Stimulated activated CD4-positive, alpha-beta T cell treated with anti-CD3 and anti-CD28 coated beads, Interleukin-12 subunit alpha, Interleukin-12 subunit beta, amount 100 ng/mL, for 48 hours (primary cell): ENCODE measurements at places on chromosomes 4 and X.
A peak's percentile ranks its signal among the peaks of the same experiment; 100 is the strongest.

DNA sequence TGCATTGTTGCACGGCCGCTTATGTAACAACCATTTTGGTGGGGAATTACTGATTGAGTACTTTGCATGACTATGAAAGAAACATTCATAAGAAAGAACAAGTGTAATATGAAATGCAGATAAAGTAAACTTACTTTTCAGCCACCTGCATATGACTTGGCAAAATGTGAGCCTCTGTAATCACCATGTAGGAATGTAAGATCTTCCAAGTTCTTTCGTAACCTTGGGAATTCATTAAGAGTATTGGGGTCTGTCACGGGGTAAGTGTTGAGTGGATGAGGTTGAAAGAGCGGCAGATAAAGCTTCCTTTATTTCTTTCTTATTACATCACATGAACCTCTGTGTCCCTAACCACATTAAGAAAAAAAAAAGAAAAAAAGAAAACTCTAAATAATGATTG lies 348.5 kb upstream of the NR3C2 start:
- no peak for DNase-seq

GRCh38 chr4:37970702-37971101 lies 10.5 kb downstream of the PTTG2 start:
- DNase-seq, result peak; percentile 60

DNA sequence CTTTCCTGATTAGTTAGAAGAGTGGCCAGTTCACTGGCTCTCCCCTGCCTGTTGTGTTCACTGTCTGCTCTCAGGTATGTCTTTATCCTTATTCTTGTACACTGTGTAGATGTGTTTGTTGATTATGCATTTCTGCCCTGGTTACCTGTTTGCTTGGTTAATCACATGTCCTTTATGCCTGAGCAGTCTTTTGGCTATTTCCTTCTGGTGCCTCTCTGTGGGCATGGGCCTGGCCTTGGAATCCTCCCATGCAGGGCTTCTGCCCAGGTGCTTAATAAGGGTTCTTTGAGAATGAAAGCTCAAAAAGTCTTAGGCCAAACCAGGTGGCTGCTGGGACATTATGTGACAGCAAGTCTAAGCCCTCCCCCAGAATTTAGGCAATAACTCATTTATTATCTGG lies 26.5 kb downstream of the OTUD6A start:
- no peak for DNase-seq

GRCh38 chr4:2617955-2618354 lies 81.5 kb downstream of the FAM193A start:
- DNase-seq, result no peak

GRCh38 chr4:8592366-8593263 lies at the start of gene CPZ:
CPZ (plus strand) TSS chr4:8592765; CDS start chr4:8592834, 69 bp downstream.
- no peak for DNase-seq

DNA sequence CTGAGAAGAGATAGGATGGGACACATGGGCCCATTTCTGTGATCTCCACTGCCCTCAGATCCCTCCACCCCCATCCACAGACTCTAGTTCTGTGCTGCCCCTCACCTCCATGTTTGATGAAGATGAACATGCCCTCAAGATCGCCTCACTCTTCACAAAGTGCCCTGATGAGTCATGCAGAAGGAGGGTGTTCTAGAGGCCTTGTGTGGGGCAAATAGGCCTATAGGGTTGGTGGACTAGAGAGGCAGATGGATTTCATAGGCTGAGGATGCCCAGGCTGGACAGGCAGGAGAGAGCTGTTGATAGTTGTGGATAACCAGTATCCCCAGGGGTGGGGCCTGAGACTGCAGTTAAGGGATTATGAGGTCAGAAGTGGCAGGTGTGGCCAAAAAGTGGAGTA lies at the start of gene CXorf65:
Gene CXorf65 (minus strand): TSS at position 314 of the 400 bp plus-strand sequence. CDS start 184 bp downstream, at position 130.
- DNase-seq, result no peak

GRCh38 chr4:106367072-106367471 lies 1.5 kb downstream of the GIMD1 start:
- no peak for DNase-seq

DNA sequence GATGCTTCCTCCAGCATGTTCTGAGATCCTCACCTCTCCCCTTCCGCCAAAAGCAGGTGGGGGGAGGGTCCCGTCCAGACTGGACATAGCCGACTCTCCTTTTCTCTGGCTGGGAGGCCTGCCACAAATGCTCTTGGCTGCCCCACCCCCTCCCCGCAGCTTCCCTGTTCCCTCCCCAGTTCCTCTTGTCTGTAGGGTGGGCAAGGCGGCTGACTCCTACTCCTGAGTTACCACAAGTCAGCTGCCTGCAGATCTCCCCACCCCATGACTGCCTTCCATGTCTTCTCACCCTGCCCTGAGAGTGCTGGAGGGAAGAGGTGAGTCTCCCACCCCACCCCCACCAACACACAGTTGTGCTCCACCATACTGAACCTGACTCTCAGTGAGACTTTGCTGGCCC lies 2.9 kb downstream of the ATP6AP1 start:
- no peak for DNase-seq

DNA sequence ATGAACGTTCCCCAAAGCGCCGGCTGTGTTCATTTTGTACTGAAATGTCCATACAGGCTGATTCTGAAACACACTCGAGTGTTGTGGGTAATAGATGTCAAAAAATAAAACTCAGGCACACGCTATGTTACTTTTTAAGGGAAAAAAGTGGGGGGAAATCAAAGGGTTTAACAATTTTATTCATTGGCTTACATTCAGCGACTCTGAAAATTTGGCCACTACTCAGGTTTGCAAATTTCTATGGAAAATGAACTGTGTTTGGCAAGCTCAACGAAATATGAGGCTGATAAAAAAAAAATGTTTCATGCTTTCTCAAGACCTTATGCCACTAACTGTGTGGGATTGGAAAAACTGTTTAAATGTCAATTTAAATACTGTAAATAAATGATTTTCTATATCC lies 18.5 kb downstream of the AMELX start:
- DNase-seq, result no peak

DNA sequence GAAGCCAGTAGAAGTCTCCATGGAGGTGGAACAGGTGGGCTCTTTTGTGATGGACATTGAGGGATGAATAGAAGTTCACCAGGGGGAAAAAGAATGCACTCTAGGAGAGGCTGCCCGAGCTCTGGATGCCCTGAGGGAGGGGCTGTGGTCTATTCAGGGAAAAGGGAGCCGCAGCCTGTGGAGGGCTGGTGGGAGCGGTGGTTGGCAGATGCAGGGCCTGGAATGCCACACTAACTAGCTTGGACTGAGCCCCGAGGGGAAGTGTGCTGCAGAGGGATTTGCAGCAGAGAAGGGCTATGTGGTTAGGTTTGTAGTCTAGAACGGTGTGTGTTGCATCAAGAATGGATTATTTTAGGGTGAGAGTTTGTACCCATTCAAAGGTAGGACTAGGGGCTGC lies 29.5 kb upstream of the PSAPL1 start:
- DNase-seq, result no peak

GRCh38 chrX:13078739-13079444 lies 34.5 kb upstream of the FAM9C start:
- DNase-seq, result no peak

GRCh38 chr4:73681776-73682175 lies 58.6 kb upstream of the CXCL8 start:
- DNase-seq, result no peak

DNA sequence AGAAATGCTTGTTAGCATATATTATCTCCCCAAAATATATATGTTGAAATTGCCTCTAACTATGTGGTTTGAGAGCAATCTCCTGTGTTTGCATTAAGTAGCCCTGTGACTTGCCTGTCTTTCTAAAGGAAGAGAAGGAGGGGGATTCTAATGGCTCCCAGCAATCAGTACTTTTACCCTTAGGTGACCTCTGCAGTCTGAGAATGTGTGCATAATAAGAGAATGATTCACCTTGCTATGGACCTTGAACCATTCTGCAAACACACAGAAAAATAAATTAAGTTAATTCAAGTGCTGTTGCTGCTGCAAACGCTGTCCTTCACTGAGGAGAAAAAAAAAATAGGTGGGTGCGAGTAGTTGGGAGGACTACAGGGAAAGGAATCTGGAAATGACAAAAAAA lies 322.2 kb downstream of the IQCM start:
- no peak for DNase-seq

- DNase-seq, result peak; percentile 60
Observed at GRCh38 chr4:121696170-121696580, 605 bp downstream of the ANXA5 start.

DNA sequence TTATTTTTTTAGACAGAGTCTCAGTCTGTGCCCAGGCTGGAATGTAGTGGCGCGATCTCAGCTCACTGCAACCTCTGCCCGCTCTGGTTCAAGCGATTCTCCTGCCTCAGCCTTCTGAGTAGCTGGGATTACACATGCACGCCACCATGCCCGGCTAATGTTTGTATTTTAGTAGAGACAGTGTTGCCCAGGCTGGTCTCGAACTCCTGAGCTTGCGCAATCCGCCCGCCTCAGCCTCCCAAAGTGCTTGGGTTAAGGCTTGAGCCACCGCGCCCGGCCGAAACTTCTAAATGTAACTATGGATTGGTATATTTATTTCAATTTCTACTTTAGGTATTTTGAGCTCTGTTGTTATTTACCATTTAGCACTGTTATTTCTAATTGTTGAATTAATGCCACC lies 79.4 kb downstream of the FAM193A start:
- no peak for DNase-seq
